AG09309 (cell line): ENCODE measurements at places on chromosomes 7 and 10.
A peak's percentile ranks its signal among the peaks of the same experiment; 100 is the strongest.

GRCh38 chr10:86376403-86376802 lies 9.8 kb upstream of the GRID1 start:
- DNase-seq: no peak

- no peak for DNase-seq
These were observed 30.5 kb downstream of the DCLRE1A start for GRCh38 chr10:113823389-113823788.

- DNase-seq: no peak
These were observed 624.2 kb downstream of the ACTR3B start for GRCh38 chr7:153383781-153384180.

DNA sequence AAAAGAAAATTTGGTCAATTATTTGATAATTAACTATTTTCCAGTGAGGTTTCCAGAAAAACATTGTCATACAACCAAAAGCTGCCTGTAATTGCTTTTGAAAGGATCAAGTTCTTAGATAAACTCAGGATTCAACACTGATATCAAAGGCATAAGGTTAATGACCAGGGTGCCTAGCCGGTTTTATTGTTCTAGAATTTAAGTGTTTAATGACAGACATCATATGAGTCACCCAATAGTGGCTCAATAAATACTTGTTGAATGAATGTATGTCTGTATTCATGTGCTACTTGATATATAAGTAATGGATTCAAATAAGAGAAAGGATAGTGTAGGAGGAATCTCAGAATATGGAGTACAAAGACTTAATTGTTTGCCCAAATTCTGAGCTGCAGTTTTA lies 196.1 kb upstream of the LRGUK start:
- DNase-seq: no peak

GRCh38 chr7:4774658-4775249 lies 669 bp upstream of the AP5Z1 start:
- DNase-seq: peak; percentile 29

- no peak for DNase-seq
These were observed 42.1 kb downstream of the ST8SIA6 start for GRCh38 chr10:17412323-17412722.

DNA sequence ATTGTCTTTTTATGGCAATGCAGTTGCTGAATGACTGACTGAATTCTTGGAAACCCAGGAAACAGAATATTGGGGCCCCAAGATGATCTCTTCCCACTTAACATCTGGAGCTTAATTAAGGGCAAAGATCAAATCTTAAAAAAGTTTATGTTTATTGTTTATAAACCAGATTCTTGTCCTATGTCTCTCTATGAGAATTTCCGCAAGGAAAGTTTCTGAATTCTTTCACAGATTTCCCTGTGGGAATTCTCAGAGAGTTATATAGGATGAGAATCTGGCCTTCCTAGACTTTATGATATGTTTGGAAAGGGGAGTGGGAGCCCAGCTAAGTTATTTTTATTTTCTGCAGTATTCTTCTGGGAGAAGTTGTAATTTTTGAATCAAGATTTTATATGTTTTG lies 166.3 kb downstream of the RNLS start:
- DNase-seq: no peak

DNA sequence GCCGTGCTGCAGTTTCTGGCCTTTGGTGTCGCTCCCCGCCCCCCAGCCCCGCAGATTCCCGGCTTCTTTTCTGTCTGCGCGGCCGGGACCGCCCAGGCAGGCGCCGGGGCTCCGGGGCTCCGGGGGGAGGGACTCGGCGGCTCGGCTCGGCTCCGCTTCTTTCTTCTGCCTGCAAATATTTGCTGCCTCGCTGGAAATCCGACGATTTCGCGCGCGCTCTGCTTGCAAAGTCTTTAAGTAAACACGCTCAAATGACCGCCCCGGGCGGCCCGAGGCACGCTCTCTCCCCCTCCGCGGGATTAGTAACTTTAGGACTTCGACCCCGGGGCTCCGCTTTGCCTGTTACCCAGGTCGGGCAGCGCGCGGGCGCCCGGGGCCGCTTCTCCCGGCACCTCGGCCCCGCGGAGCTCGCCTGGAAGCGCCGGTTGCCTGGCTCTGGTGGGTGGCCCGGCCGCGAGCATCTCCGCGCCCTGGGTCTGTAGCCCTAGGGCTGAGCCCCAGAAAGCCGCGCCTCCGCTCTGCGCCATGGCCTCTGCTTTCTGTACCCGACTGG lies 3.9 kb upstream of the GATA3 start:
- no peak for DNase-seq

GRCh38 chr7:139340808-139341057 lies 404 bp upstream of the FMC1 start:
- no peak for DNase-seq

DNA sequence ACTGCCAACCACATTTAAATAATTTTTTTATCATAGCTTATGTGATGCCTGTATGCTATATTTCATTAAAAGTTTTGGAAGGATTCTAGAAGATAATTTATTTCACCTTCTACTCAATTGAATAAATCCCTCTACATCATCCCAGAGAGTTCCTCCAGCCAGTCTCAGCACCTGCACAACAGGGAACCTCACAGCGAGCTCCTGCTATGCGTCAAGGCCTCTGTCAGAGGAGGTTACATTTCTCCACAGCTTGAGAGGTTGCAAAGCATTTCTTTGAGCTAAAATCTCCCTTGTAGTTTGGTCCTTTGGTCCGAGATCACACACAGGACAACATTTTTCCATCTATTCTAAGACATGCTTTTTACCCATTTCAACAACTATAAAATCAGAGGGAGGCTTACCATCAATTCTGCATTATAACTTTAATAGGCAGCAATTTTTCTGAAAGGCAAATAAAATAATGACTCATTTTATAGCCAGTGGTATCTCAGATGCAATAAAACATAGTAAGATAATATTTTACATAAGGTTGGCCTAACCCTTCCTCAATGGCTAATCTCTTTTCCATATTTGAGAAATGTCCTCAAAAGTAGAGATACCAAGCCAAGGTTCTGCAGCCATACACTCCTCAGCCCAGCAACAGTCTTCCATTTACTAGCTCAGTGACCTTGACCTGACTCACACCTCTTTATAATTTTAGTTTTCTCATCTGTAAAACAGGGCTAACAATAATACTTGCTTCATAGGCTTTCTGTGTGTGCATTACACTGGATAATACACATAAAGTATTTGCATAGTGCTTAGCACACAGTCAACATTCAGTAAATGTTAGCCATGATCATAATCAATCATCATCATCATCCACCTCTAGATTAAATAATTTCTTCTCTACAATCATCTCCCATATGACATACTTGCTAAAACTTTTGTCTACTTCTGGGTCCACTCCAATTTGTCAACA lies 68.8 kb downstream of the DOCK4 start:
- no peak for DNase-seq

GRCh38 chr7:3683546-3684539 lies 382.8 kb downstream of the SDK1 start:
- no peak for DNase-seq

- DNase-seq: no peak
These were observed 9.2 kb downstream of the PLAU start for GRCh38 chr10:73920089-73920488.

GRCh38 chr10:72466018-72466417 lies 111.3 kb upstream of the DNAJB12 start:
- DNase-seq: no peak

DNA sequence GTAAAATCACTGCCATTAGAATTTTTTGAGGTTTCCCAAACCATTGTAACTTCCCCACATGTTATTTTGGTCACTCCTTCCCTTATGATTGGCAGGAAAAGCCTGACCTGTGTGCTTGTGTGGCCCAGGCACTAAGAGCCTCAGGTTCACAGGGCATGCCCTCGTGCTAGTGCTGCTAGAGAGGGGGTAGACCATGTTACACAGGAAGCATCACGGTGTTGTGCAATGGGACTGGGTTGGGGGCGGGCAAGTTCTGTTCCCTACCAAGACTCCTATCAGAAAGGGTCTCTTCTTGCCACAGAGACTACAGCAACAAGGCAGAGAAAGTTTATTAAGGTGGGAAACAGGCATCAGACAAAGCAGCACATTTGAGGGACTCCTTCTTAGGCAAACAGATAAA lies 32.2 kb downstream of the LSM5 start:
- DNase-seq: no peak

- DNase-seq: no peak
These were observed 93.0 kb upstream of the STRIP2 start for GRCh38 chr7:129341212-129341611.

DNA sequence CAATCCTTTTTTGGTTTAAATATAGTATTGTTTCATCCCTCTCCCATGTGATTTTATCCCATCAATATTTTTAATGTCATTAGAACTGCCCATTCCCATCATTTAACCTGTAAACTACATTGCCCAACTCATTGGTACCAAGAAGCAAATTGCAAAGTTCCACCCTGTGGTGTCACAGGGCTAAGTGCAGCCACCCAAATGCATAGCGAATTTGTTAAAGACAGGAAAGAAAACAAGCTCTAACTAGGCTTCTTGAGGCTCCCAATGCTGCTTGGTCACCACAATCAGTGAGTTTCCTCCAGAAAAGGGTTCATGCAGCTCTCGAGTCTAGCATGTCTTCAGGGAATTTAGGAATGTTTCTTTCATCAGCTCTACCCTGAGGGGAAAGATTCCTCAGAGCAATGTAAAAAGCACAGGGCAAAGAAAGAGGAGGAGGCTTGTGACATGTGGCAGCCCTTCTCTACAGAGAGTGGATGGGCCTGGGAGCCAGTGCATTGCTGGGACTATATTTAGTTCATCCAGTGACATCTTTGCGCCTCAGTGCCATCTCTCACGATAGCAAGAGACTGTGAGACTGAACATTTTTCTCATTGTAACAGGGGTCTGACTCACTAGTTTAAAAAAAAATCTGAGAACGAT lies 58.1 kb downstream of the CAV1 start:
- DNase-seq: peak; percentile 85

DNA sequence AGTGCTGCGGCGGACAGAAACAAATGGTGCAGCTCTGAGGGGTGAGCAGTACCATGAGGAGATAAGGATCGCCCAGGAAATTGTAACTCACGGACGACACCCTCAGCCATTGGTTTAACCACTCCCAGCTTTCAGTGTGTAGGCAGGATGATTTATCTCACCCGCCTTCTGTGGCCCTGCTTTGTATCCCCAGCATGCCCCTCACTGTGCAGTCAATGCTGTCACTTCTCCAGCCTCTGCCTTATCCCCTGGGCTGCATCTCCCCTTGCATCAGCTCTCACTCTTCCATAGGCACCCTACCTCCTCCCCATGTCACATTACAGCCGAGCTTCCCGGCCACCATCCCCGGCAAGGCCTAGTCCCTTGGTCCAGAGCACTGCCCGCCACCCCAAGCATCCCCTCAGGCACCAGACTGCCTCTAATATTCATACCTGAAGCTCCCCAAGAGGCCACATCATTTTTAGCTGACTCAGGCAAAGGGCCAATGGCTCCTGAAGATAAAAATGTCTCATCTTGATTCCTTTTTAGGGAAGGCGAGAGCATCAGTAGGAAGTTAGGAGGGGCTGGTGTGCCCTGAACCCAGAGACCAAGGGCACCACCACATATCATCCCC lies 77.1 kb downstream of the CARD11 start:
- no peak for DNase-seq

- DNase-seq: no peak
These were observed 407.5 kb upstream of the RNF32 start for GRCh38 chr7:156232931-156233705.

- DNase-seq: no peak
These were observed 20.1 kb downstream of the UPP1 start for GRCh38 chr7:48108959-48109847.
